ENCODE measurements at places on chromosomes 6 and 20.

GRCh38 chr6:15088904-15089568 lies 156.8 kb upstream of the JARID2 start:
- DNase-seq: no peak

- DNase-seq: no peak
These were observed 27.9 kb upstream of the TBC1D7 start for GRCh38 chr6:13355999-13356785.

- no peak for DNase-seq
These were observed 10.3 kb upstream of the E2F1 start for GRCh38 chr20:33696448-33696847.

DNA sequence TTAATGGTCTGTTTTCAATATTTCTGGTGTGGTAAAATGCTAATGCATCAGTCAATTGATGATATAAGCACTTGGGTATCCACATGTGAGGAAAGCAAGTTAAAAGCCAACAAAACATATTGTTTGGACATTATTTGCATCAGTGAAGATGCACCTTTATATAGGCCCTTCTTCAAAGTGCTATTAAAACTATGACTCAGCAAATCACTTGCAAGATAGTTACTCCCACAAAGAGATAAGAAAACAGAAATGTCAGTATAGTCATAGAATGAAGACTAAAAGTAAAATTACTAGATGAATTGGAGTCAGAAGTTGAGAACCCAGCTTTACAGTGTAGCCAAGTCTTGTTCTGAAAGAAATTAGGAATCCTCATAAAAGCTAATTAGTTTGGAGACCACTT lies 14.6 kb upstream of the GRM1 start:
- DNase-seq: no peak

GRCh38 chr6:38806833-38807232 lies 91.7 kb downstream of the DNAH8 start:
- no peak for DNase-seq

DNA sequence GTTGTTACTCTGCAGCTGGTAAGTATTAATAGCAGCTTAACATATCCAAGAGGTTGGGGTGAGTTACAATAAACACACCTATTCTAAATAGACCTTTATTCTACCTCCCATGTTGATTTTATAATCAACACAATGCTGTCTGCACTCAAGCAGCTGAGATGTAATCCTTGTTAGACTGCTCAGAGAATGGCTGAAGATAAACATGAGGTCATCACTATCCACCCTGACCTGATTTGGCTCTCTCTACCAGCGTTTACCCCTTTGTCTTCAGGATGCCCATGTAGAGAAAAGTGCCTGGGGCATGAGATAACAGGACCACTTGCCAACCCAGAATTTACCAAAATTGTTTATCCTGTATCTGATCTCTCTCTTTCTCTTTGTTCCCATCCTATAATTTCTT lies 220.7 kb upstream of the DEFB112 start:
- DNase-seq: no peak

DNA sequence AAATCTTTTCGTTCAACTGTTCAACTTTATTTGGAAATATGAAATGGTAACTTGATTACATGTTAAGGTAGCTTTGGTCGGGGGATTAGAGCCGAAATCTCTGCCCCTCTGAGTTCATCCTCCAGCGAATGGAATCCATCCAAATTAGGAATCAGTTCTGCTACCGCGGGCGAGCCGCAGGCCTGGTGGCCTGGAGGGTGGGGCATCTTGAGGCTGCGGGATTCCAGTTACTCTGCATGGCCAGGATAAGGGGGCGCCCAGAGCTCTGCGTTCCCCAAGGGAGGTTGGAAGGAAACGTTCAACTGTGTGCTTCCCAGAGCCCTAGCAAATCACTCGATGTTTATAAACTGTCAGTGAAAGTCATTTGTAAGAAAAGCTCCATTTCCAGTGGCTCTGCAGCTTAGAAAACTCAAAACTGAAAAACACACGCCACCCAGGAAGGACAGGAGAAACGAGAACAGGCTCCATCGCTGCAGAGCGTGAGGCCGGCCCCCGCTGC lies 262.2 kb downstream of the TAF4 start:
- no peak for DNase-seq

- no peak for DNase-seq
These were observed 512.6 kb upstream of the SLC35B3 start for GRCh38 chr6:8947900-8948299.

- no peak for DNase-seq
These were observed 250.1 kb downstream of the SYNE1 start for GRCh38 chr6:152387091-152387490.

GRCh38 chr6:134997133-134997995 lies 47.5 kb upstream of the ALDH8A1 start:
- no peak for DNase-seq

GRCh38 chr6:138778331-138778730 lies 4.8 kb downstream of the CCDC28A start:
- DNase-seq: no peak

DNA sequence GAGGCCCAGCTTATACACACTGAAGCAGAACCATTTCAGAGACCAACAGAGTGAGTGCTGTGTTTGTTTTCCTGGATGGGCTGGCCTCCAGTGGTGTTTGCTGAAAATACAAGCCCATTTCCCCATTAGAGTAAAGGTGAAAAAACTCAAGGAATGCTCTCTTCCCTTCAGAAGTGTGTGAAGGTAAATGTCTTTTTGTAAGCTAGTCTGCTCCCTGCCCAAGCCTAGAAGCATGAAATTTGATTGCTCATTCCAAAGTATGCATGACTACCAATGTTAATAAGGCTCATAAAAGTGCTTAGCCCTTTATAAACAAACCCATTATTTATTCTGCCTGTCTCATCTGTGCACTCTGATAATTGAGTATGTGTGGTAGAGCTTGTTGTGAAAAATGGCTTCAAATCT lies 59.1 kb downstream of the ADGRF1 start:
- DNase-seq: no peak

DNA sequence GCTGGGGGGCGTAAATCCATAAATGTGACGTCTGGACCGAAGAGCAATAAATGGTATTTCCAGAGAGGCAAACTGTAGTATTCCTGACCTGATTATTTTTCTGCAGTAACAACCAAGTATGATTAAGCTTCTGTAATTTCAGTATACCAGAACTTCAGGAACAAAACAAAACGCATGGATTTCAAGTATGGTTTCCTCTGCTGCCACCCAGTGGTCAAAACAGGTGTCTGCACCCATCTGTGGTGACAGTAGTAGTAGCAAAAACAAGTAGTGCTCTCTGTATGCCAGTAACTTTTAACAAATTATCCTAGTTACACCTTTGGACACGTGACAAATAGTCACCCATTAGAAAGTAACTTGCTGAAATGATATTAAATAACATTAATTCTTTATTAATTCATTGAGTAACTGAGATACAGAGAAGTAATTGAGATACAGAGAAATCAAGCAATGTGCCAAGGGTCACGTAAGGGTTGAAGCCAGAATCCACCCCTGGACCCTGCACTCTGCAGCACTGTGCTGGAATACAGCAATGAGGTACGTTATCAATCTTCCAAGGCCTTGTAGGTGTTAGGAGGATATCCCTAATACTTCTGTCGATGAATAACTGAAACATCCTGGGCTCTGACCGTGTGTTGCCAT lies 7.9 kb downstream of the CALHM4 start:
- DNase-seq: peak; percentile 79

DNA sequence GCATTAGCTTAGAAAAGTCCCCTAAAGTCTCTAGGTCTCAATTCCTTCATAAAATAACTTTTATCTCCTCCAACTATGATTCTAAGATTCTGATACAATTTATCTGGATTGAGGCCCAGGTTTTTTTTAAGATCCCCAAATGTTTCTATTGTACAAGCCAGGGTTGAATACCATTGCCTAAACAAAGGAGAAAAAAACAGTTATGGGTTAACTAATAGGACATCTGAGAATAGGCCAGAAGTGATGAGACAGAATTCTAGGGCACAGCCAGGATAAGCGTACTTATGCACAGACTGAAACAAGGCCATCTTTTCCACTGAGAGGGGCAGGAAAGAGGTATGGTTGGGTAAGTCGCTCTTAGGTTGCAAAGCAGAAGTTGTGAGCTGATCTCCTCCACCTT lies 26.4 kb downstream of the EPB41L2 start:
- DNase-seq: no peak

DNA sequence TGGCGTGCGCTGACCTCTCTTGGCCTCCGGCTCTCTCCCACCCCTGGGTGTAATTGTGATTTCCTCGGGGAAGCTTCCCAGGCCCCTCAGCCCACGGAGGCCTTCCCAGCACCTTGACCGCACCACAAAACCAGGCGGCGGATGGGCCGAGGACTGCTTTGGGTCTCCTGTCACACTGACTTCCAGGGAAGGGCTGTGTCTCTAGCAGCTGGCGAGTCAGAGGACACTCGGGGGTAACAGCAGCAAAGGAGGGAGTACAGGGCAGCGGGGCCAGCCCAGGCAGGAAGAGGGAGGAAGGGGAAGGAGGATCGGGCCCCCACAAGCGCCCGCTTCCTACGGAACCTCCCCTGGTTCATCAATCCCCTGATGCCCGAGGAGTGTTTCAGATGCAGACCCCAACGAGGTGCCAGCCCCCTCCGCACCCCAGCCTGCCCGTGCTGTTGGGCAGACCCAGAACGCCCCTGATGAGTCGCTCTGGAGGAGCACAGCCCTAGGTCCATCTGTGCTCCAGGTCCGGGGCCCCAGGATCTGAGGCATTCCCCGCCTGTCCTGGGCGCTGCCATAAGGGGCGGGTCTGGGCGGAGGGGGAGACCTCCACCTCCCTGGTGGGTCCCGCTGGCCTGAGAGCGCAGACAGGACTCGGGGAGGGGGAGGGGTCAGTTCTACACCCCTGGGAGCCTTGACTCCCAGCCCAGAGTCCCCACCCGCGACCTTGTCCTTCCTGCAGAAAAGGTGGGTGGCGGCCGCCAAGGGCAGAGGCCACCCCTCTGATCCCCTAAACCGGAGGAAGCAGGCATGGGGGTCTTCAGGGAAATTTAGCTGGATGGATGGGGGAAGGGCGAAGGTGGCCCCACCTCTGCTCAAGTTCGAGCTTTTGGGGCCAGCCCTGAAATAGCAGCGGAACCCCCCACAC lies 956 bp downstream of the CHRNA4 start:
- DNase-seq: no peak

- DNase-seq: no peak
These were observed 26.2 kb upstream of the PNPLA1 start for GRCh38 chr6:36243562-36244212.

DNA sequence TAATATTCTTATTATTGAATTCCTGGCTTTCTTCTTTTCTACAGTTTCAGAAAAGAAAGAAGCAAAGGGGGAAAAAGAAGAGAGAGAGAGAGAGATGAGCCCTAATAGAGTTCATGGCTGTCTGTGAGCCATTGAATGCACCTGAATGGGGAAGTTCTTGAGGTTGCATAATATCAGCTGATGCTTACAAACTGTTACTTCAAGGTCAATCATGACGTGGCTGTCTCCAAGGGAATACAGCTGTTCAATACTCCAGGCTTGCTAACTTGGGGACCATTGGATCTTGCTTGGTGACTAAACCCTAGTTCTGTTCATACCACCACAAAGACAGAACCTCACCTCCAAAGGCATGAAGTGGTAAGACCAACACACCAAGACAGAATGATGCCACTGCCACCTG lies 180.4 kb downstream of the ADGRG6 start:
- DNase-seq: no peak

- DNase-seq: no peak
These were observed 37.6 kb upstream of the HINT3 start for GRCh38 chr6:125918681-125919566.

DNA sequence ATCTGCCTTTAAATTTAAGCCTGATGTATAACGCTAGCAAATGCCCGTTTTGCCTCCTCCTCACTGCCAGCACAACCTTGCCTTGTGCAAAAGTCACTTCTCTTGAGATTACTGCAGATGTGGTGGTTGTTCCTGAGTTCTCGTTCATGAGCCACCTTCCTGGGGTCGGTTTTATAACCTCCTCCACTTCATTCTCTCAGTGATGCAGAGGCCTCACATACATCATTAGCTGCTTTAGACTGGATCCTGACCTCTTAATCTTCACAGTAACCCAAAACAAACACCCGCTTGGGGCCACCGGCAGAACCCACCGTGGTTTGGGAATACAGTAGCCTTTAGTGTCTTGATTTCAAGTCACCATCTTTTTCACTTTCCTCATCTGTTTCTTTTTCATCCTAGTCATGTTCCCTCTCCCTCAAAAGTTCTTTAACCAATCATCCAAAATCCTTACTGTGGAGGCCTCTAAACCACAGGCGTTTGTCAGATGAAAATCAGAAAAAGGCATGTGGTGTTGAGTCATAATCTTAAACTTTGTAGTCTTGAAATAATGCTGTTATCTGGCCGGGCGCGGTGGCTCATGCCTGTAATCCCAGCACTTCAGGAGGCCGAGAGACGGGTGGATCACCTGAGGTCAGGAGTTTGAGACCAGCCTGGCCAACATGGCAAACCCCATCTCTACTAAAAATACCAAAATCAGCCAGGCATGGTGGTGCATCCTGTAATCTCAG lies 430.3 kb upstream of the SOX4 start:
- no peak for DNase-seq

DNA sequence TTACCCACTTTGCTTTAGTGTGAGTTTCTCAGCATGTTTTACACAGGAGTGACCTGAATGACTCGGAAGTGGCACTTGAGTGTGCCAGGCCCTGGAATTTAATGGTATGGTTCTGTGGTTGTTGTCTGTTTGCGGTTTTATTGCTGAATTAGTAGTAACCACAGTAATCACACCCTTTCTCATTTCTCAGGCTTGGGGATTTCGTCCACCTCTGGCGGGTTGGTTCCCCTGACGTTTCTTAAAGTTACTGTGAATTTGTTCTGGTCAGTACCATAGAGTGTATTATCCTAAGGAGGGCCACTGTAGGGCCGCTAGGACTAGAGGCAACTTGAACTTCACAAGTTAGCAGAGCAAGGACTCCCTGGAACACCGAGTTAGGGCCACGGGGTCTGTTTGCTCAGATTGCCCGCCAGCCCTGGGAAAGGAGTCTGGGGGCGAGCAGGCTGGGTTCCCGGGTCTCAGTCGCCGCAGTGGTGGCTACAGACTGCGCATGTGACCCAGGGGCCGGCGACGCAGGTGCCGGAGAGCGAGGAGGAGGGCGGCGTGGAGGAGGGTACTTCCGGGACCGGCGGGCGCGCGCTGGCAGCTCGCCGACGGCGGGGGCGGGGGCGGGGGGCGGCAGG lies 546 bp upstream of the KLHL32 start:
- DNase-seq: no peak

DNA sequence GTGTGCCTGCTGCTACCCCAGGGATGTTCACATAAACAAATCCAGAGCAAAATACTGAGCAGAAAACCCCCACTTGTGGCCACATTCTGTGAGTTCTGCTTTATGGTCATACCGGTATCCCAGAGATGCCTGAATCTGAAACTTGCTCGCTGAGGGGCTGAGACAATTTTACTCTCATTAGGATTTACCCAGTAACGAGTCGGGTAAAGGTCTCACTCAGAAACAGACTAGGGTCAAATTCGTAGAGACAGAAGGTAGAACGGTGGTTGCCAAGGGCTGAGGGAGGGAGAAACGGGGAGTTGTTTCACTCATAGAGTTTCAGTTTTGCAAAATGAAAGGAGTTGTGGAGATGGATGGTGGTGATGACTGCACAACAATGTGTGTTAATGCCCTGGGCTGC lies 45.4 kb upstream of the NKX2-2 start:
- DNase-seq: no peak

All from RKO (cell line).